ENCODE measurements at places on chromosomes 4 and X.
A peak's percentile ranks its signal among the peaks of the same experiment; 100 is the strongest.

GRCh38 chr4:95929448-95930064 is 89.7 kb downstream of the PDHA2 start:
- no peak for DNase-seq

DNA sequence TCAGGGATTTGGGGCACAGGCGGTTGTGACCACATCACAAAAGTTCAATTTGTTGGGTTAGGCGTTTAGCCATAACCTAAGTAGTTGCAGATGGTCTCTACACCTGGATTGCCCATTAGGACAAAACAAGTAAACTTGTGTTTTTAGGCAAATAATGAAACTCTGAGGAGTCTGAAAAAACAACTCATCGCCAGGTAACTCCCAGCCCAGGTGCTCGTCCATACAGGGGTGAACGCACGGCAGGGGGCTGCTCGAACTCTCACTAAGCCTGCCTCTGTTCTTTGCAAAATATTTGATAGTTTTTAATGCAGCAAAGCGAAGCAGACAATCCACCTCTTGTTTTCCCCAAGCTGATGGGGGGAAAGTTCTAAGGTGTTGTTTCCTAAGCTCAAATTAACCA is 559 bp upstream of the RHOH start:
- no peak for DNase-seq

- DNase-seq: no peak
These were observed 166.6 kb upstream of the GLRA2 start for GRCh38 chrX:14362721-14363120.

GRCh38 chr4:159298502-159298901 is 195.6 kb downstream of the RAPGEF2 start:
- DNase-seq: no peak

GRCh38 chrX:106710771-106711170 is 15.7 kb upstream of the RNF128 start:
- DNase-seq: no peak

GRCh38 chrX:15298201-15298600 is 17.2 kb downstream of the ASB11 start:
- no peak for DNase-seq

GRCh38 chr4:20430259-20430941 is 178.7 kb downstream of the SLIT2 start:
- no peak for DNase-seq

- DNase-seq: peak; percentile 28
These were observed 21.1 kb downstream of the PDE6B start for GRCh38 chr4:646460-646859.

DNA sequence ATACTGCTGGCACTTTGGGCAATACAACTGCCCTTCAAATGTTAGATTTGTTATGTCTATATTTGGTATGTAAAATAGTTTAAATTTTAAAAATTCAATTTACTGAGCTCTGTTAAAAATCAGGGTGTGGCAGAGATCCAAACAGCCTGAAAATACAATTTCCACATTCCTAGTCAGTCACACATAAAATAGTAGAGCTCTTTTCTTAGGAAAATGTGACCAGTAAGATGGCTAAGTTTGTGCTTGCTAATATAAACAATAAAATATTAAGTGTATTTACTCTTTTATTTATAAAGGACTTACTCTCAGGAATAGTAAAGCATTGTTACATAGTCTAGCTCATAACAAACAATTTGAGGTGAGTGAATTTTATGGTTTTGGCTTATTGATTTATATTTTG is 200.2 kb downstream of the DKK2 start:
- no peak for DNase-seq

- DNase-seq: no peak
These were observed 81.1 kb downstream of the MBNL3 start for GRCh38 chrX:132407691-132408090.
